ENCODE measurements at places on chromosomes 7 and 10. TPM values are rescaled to one million over a fixed set of nuclear protein-coding genes. Genes with fewer than 3 reads are reported as not detected.

DNA sequence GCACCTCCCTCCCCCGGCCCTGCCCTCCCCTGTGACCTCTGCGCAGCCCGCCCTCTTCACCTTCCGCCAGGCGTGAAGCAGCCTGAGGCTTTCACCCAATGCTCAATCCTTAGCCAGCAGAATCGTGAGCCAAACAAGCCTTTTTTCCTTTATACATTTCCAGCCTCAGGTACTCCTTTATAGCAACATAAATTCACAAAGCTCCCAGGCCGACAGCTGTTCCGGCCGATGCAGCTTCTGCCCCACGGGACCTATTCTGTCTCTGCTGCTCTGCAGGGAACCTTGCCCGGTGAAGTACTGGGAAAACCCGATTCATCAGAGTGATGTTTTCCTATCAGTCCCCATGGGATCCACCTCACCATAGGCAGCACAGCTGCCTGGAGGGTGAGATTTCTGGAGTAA lies 87.4 kb downstream of the CHST15 start:
- H3K27ac ChIP-seq, result no peak overlapping the region
- peaks cover 25% of the 10 kb centered on the region for H3K4me1 ChIP-seq
- H3K4me3 ChIP-seq, result no peak overlapping the region
- no peak for DNase-seq
- H3K36me3 ChIP-seq, result no peaks in the 10 kb centered on the region
- H3K27me3 ChIP-seq, result no peaks in the 10 kb centered on the region

GRCh38 chr7:95630702-95631458 lies 34.6 kb upstream of the PDK4 start:
- no peaks in the 10 kb centered on the region for H3K27me3 ChIP-seq
- no peaks in the 10 kb centered on the region for H3K36me3 ChIP-seq
- H3K27ac ChIP-seq, result no peak overlapping the region
- H3K4me3 ChIP-seq, result no peak overlapping the region

Gene GPR37
- 1.1 TPM for polyA plus RNA-seq

Gene NPFFR1
- 0.21 TPM for polyA plus RNA-seq

DNA sequence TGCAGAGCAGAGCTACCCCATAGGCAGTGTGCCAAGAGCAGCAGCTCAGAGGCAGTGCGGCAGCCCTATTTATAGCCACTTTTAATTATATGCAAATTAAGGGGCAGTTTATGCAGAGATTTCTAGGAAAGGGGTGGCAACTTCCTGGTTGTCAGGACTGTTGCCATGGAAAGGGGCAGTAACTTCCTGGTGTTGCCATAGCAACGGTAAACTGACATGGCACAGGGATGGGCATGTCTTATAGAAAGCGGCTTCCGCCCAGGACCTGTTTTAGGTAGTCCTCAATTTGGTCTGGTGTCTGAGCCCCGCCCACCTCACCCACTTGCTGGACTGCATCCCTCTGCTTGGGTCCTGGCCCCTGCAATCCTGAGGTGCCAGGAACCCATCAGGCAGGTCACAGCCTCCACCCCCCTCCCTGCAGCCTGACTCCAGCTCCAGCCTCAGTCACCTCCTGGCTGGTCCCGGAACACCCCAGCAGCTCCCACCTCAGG lies 115.8 kb downstream of the TMEM130 start:
- no peaks in the 10 kb centered on the region for H3K27me3 ChIP-seq
- no peaks in the 10 kb centered on the region for H3K4me1 ChIP-seq
- H3K4me3 ChIP-seq, result no peak overlapping the region
- H3K27ac ChIP-seq, result no peak overlapping the region

GRCh38 chr10:12214763-12215218 lies 18.8 kb downstream of the CDC123 start:
- no peak overlapping the region for H3K4me3 ChIP-seq
- H3K27ac ChIP-seq, result no peak overlapping the region
- DNase-seq, result peak; percentile 48
- H3K27me3 ChIP-seq, result no peaks in the 10 kb centered on the region

DNA sequence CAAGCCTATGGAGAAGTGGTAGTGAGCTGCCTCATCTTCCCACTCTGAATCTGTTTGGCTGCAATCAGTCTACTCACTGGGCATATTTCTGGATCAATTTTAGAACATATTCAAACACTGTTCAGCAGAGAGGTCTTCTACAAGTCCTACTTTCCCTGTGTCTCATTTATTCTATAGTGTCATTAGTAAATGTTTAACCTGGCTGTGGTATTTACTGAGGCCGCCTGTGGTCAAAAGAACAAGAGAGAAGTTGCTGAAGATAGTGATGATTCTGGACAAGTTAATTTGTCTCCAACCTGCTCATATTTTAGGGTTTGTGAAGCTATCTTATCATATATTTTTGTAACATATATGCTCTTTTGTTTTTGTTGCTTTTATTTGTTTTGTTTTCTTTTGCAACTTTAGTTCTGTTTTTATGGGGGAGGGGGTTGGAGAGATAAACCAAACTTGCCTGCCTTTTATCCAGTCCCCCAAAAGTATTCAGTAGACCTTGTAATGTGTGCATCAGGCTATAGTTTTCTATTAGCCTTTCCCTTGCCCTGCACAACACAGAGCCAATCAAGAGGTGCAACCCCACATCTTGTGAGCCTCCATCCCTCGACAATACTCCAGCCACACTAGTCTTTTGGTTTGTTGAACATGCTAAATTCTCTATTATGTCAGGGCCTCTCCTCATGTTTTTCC lies 362.8 kb upstream of the MBL2 start:
- H3K36me3 ChIP-seq, result no peaks in the 10 kb centered on the region
- H3K4me3 ChIP-seq, result no peak overlapping the region

Gene BCL7B
- 54.9 TPM for polyA plus RNA-seq

DNA sequence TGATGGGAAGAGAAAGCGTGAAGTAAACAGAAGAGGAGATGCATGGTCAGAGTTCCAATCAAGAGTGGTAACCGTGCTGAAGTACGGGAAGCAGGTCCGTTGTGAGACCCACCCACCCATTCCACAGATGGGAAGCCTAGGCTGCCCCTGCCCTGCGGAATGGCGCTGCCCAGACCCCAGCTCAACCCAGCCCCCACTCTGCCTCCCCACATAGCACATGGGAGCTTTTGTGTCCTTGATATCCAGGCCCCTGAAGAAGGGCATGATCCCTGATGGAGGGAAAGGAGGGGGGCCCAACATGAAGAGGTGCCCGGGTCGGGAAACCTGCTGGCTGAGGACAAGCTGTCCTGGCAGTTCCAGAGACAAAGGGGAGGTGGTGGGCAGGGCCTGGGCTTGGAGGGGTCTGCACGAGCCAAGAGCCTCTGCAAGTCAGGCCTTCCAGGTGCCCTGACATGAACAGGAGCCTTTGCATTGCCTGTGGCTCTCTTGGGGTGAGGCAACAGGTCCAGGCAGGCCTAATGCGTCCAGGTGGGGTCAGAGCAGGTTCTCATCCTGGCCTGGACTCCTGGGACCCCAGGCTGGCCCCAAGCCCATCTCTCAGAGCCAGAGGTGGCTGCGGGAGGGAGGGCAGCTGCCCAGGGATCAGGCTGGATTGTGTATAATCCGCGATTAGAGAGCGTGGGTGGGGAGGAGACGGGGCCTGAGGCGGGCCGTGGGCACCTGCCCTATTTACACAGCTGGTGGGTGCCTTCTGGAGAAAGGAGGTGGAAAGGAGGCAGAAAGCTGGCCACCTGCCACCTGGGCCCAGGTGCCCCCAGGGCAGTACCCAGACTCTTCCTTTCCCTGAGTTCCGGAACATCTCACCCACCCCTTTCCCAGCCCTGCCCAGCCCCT lies 23.5 kb downstream of the YKT6 start:
- no peaks in the 10 kb centered on the region for H3K36me3 ChIP-seq
- no peaks in the 10 kb centered on the region for H3K27me3 ChIP-seq
- no peak overlapping the region for H3K27ac ChIP-seq
- DNase-seq, result no peak
- H3K4me1 ChIP-seq, result no peaks in the 10 kb centered on the region

DNA sequence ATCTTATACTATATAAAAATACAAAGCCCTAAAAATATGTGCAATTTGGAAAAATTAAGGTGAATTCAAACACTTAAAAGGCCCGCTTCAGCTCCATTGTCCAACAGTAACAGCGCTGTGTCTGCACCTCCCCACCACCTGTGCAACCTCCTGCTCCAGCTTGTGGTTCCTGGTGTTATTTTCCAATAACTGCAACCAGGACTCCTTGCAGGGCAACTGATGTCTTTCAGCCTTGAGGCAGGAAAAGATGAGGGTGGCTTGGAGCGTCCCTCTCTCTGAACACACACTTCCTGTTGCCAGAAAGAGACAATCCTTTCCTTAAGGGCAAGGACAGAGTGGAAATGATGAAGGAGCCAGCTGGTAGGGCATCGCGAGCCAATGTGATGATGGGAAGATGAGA lies 336.0 kb downstream of the GLRX3 start:
- H3K4me1 ChIP-seq, result no peaks in the 10 kb centered on the region
- H3K36me3 ChIP-seq, result no peaks in the 10 kb centered on the region
- no peak overlapping the region for H3K4me3 ChIP-seq
- H3K27me3 ChIP-seq, result no peaks in the 10 kb centered on the region
